ENCODE measurements at places on chromosomes 4 and X.

DNA sequence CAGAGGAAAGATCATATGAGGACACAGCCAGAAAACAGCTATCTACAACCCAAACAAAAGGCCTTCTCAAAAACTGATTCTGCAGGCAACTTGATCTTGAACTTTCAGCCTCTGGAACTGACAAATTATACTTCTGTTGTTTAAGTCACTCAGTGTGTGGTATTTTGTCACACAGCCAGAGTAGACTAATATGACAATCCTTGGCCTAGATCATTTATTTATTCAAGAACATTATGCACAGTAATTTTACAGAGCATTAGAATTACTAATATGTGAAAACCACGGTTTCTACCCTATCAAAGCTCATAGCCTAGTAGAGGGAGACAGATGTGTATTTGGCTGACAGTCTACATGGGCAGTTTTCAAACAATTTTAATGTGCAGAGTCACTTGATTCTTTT, 167.8 kb upstream of the PCDH18 start:
- DNase-seq: no peak

DNA sequence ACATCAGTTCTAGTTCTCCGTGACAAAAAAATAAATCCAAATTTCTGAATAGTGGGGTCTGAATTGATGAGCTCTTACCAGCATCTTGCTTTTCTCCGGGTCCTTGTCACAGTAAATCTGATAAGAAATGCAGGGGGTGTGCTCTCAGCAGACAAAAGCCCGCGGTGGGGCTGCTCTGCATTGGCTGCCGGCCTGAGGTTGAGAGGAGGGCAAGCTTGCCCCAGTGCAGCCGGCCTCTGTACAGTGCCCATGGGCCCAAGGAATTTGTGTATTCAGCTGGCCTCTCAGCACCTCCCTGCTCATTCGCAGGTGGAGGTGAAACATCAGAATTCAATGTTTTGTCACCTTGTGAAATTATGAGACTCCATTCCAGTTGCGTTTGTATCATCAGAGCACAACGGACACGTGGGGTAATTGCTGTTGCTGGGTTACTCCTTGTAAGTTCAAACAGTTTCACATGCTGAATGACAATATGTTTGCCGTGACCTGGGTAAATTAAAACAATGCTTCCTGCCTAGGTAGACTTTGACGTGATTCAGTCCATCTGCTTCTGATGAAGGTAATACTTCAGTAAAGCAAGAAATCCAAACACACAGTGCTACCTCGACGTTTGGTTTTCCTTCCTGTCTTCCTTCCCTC, 596.4 kb downstream of the MID1IP1 start:
- DNase-seq: no peak

GRCh38 chr4:183263787-183264386, 56.2 kb downstream of the CLDN22 start:
- DNase-seq: no peak

GRCh38 chr4:127370604-127371003, 262.2 kb upstream of the INTU start:
- DNase-seq: no peak

GRCh38 chr4:121733942-121734341, 31.0 kb downstream of the SMIM43 start:
- DNase-seq: no peak

- no peak for DNase-seq
Observed at GRCh38 chr4:164700471-164700870, 53.5 kb upstream of the SMIM31 start.
